Nephron progenitor cell (in vitro differentiated cells): ENCODE measurements at places on chromosomes 13 and 19.

GRCh38 chr13:42041684-42042035 lies 6.8 kb upstream of the DGKH start:
- peak; percentile 50 for DNase-seq

GRCh38 chr19:4742723-4743646 lies 19.3 kb upstream of the DPP9 start:
- DNase-seq: peak; percentile 26

GRCh38 chr19:10111405-10111811 lies at the start of gene P2RY11:
Gene P2RY11 (plus strand): TSS chr19:10111693. CDS start chr19:10111722, 29 bp downstream.
- no peak for DNase-seq

GRCh38 chr19:10364644-10365043 lies 15.7 kb downstream of the TYK2 start:
- DNase-seq: no peak

- no peak for DNase-seq
Observed at GRCh38 chr13:85997587-85997986, 198.4 kb upstream of the SLITRK6 start.

- no peak for DNase-seq
Observed at GRCh38 chr19:15048885-15049541, at the start of gene CASP14. Gene CASP14 (plus strand): TSS chr19:15049480. CDS start chr19:15052252, 2,772 bp downstream.

- no peak for DNase-seq
Observed at GRCh38 chr19:33325920-33326319, 23.6 kb upstream of the CEBPA start.

DNA sequence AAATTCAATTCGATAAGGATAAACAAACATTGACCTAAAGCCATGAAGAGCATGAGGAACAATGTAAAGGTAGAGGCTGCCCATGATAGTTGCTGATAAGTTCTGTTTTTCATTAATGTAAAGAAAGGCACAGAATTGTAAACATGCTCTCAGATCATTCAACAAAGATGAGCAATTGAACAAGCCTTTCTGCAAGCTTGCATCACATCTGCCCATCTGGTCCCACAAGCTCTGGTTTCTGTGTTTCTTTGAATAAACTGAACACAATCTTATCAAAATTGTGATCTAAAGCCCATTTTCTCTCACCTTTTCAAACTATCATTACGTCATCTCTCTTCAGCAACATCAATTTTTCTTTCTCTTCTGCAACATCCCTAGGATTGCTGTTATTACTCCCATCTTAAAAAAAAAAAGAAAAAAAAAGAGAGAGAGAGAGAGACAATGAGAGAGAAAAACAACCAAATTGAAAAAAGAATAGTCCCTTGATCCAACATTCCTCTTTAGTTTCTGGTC lies 487.2 kb upstream of the GPC6 start:
- DNase-seq: no peak

- DNase-seq: no peak
Observed at GRCh38 chr13:105333416-105333815, 1202.0 kb downstream of the EFNB2 start.

- DNase-seq: no peak
Observed at GRCh38 chr13:42769650-42770049, 11.7 kb upstream of the FAM216B start.

DNA sequence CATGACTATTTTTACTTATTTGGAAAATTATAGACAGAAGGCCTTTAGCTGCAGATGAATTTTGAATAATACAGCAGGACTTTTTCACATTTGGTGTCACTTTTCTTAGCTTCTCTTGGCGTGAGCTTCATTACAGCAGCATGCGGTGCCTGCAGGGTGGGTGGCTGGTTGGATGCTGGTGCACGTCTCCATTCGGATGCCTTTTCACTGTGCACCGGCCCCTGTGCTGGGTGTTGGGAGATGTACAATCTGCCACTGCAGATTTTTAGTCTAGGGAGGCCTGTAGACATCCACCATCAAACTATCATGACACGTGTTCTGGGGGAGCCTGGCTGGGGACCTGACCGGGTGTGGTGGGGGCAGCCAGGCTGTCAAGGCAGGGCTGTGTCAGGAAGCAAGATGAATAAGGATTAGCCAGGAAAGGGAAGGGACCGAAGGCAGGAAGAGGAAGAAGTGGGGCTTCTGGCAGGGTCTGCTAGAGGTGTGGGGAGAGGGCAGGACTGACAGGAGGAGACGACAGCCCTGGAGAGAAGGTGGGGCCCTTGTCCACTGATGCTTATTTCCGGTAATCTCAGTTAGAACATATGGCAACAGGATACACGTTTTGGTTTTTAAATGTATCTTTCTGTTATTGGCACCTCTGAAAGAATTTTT lies 88.8 kb downstream of the ARHGEF7 start:
- DNase-seq: no peak

GRCh38 chr19:48064509-48064908 lies 20.6 kb upstream of the CABP5 start:
- DNase-seq: no peak

- peak; percentile 98 for DNase-seq
Observed at GRCh38 chr19:52140032-52140710, 433 bp upstream of the ZNF616 start.

GRCh38 chr19:19650331-19650730 lies 6.9 kb upstream of the GMIP start:
- no peak for DNase-seq

DNA sequence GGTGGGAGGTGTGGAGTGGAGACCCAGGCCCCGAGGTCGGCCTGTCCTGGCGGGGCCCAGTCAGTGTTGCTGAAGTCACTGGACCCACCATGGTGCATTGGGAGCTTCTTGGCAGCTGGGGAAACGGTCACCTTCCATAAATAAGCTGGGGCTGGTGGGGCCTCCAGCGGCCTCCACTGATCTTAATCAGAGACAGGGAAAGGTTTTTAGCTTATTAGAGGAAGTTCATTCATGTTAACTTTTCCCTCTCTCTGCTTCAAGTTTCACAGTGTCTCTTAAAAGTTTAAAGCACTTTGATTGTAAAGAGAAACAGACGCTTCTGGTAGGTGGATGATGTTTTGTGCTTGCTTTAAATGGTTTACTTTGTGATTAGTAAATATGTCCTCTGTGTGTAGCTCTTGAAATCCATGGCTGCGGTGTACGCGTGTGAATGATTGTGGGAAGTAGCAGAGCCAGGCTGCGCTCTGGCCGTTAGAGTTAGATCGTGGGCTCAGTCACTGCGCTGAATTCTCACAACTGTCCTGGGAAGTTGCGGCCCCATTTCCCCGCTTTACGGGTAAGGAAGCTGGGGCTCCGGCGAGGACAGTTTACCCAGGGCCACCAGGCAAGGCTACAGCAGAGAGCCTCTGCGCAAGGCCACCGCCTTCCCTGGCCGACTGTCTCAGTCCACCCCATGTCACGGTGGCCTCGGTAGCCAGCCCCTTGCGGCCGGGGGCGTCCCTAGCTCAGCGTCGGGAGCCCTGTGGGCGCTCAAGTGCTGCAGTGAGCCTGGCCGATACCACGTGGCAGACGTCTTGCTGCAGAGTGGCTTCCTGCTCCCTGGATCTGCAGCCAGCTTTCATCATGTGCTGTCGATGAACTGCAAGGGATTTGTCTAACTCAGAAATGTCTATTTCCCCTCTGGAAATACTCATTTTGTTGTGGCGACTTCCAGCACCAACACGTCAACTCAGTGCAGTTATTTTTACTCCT lies 16.5 kb upstream of the NDUFS7 start:
- no peak for DNase-seq

DNA sequence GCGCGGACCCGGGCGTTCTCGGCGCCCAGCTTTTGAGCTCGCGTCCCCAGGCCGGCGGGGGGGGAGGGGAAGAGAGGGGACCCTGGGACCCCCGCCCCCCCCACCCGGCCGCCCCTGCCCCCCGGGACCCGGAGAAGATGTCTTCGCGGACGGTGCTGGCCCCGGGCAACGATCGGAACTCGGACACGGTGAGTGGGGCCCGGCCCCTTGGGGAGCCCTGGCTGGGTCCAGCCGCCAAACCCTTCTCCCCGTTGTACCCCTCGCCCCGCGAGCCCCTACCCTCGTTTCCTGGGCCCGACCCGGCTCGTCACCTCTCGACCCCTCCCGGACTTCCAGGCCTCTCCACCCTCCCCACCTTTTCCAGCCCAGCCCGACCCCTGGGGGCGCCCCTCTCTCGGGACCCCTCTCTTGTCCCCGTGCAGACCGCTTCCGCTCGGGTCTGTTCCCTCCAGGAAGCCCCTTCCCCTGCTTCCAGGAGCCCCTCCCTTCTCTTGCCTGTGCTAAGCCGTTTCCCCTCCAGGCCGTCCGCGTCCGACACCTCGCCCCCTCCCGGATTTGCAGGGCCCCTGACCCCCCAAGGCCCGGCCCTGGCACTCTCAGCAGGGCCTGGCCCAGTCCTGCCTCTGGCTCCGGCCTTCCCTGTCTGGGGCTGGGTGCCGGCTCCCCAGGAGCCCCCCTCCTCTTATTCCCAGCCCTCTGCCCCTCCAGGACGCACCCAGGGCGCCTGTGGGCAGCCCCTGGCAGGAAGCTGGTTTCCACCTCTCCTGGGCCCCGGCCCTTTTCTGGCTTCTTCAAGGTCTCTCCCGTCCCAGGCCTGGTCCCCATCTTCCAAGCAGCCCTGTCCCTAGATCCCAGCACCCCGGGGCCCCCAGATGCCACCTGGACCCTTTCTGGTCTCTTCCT lies 632 bp downstream of the MARK4 start:
- peak; percentile 52 for DNase-seq

- no peak for DNase-seq
Observed at GRCh38 chr13:34224877-34225276, 406.9 kb downstream of the RFC3 start.

GRCh38 chr19:30318936-30319335 lies 53.2 kb upstream of the ZNF536 start:
- DNase-seq: no peak

GRCh38 chr19:1616875-1617274 lies 11.6 kb upstream of the UQCR11 start:
- no peak for DNase-seq

DNA sequence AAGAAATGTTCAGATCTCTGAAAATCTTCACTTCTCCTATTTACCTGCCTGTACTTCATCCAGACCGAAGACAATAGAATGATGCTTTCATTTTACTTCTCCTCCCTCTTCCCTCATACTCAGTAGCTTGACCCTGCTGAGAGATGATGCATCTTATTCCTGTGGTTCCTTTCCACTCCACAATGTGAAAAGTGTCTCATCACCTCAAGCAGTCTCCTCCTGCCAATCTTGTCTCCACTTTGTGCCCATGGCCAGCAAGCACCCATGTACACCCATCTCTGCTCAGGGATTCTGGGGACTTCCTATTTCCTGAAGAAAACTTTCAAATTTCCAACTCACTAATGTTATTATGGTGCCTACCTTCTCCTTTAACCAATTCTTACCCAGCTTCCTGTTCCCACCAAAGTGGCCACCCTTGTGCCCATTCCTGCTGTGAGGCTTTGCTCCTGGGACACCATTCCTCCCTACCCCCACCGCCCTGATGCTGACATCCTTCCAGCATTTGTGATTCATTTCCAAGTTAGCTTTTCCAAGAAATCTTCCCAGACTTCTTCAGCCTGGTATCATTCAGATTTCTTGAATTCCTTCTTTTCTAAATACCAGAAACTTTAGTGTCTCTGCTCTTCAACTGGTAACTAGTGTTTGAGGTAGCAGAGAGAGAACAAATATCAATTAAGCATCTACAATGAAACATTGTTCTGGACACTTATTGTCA lies 212.5 kb downstream of the POSTN start:
- DNase-seq: no peak

- DNase-seq: no peak
Observed at GRCh38 chr19:10338940-10339339, 484 bp downstream of the ICAM3 start.

GRCh38 chr13:30690282-30691188 lies 44.8 kb upstream of the ALOX5AP start:
- DNase-seq: no peak

DNA sequence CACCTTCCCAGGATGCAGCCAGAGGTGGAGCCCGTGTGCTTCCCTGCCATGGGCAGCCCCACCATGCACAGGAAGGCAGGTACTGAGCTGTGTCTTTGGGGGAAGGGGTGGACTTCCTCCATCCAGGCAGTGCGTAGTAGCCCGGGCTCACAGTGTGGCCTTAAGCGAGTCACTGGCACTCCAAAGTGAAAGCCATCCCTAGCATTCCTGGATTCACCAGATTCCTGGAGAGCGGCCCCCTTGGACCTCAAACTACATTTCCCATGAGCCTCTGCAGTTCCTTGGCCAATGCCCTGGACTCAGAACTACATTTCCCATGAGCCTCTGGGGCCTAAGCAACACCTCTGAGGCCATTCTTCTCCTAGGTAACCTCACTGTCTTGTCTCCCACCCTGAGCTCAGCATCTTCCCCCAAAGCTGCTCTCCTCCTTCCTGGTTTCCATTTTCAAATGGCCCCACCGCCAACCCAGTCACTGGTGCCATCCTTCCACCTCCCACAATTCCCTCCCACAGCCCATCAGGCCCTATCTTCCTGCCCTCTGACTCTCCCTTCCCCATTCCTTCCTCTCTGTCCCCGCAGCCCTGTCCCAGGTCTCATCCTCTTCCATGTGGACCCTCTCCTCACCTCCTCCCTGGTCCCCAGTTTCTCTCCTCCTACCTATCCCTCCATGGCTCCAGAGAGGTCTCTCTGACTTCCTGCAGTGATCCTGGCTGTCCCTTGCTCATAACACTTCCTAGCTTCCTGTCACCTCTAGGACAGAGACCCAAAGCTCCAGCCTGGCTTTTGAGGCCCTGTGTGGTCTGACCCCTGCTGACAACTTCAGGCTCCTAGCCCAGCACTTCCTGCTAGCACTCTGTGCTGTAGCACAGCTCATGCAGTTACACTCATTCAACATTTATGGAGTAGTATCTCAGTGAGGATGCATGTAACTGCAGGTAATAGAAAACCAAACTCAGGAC lies at the start of gene C19orf81:
C19orf81 (plus strand) TSS at position 13 of the 959 bp plus-strand sequence; CDS start at position 13, 0 bp downstream.
- DNase-seq: peak; percentile 53

GRCh38 chr13:110331362-110331761 lies 24.3 kb downstream of the COL4A2 start:
- DNase-seq: no peak

GRCh38 chr19:917323-918151 lies at the start of gene KISS1R:
Gene KISS1R (plus strand): TSS chr19:917333. CDS start chr19:917503, 170 bp downstream.
- peak; percentile 72 for DNase-seq

DNA sequence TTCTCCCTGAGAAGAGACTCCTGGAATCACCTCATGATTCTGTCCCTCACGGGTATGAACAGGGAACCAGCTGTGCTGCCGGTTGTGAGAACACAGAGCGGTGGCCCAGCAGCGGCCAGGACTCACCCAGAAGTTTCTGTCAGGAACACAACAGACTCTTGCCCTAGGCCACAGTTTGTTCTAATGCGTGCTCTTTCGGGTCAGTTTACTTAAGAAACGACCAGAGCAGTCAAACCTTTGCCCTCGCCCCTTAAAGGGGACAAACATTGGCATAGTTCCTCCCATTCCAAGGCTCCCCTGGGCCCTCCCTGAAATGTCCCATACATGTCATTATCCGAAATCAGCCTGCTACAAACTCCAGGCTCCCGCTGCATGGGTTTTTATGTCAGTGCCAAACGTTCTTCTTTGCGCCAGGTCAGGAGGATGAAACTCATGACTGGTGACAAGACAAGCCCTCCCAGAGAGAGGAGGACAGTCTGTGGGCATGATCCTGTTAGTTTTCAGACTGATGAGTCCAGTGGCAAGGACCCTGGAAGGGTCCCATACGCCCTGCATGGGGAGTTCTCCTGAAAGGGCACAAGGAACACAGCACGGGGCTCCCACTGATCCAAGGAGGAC lies 18.3 kb downstream of the ZIC5 start:
- no peak for DNase-seq

GRCh38 chr13:66312312-66313087 lies 917.6 kb downstream of the PCDH9 start:
- no peak for DNase-seq
